ENCODE measurements at places on chromosomes 3 and 15. TPM values are rescaled to one million over a fixed set of nuclear protein-coding genes. Genes with fewer than 3 reads are reported as not detected.

MORC1 gene
- not detected for total RNA-seq

GOLGA6B gene
- 0.09 TPM for total RNA-seq

SEMA4B gene
- 160 TPM for total RNA-seq

GRAMD2A gene
- 0.13 TPM for total RNA-seq

SLC9C1 gene
- total RNA-seq, result not detected

RRP9 gene
- total RNA-seq, result 46.5 TPM

HHLA2 gene
- 0.08 TPM for total RNA-seq

ZNF639 gene
- 23.8 TPM for total RNA-seq

SUSD5 gene
- total RNA-seq, result 3.8 TPM

DGKG gene
- total RNA-seq, result 9.0 TPM

SLC38A3 gene
- total RNA-seq, result not detected

PTH1R gene
- total RNA-seq, result 0.28 TPM

PTX3 gene
- total RNA-seq, result 0.80 TPM

TUSC7 gene
- total RNA-seq, result not detected

CCDC39 gene
- total RNA-seq, result not detected

GOLGA8H gene
- total RNA-seq, result 2.7 TPM

GALNT15 gene
- total RNA-seq, result not detected

FRMD5 gene
- 3.9 TPM for total RNA-seq

SACM1L gene
- 19.8 TPM for total RNA-seq

BBX gene
- 15.6 TPM for total RNA-seq

COLQ gene
- total RNA-seq, result 0.44 TPM

SI gene
- not detected for total RNA-seq

GDPGP1 gene
- total RNA-seq, result 6.9 TPM

GOLGA6A gene
- not detected for total RNA-seq

NR2E3 gene
- 0.18 TPM for total RNA-seq

CCNB2 gene
- 107 TPM for total RNA-seq

NRROS gene
- total RNA-seq, result not detected

GRIP2 gene
- total RNA-seq, result 1.7 TPM

TTLL13 gene
- 0.16 TPM for total RNA-seq

CPB1 gene
- total RNA-seq, result not detected

RTP1 gene
- total RNA-seq, result not detected

CATSPER2 gene
- total RNA-seq, result 0.36 TPM

TMEM108 gene
- total RNA-seq, result not detected

PROK2 gene
- total RNA-seq, result not detected

PLCB2 gene
- total RNA-seq, result 1.3 TPM

CISH gene
- 0.48 TPM for total RNA-seq

TRANK1 gene
- 1.7 TPM for total RNA-seq

CCRL2 gene
- 0.15 TPM for total RNA-seq

RTP4 gene
- total RNA-seq, result not detected

UTS2B gene
- total RNA-seq, result not detected

POLQ gene
- total RNA-seq, result 7.5 TPM

MST1 gene
- 1.6 TPM for total RNA-seq

GABRR3 gene
- not detected for total RNA-seq

ROPN1B gene
- not detected for total RNA-seq

MUC13 gene
- 7.8 TPM for total RNA-seq

CYP11A1 gene
- total RNA-seq, result not detected

GOLGA8K gene
- total RNA-seq, result 0.38 TPM

FBXO40 gene
- not detected for total RNA-seq

ANKUB1 gene
- total RNA-seq, result not detected

ARHGEF3 gene
- 8.1 TPM for total RNA-seq

RPN1 gene
- total RNA-seq, result 170 TPM

ACP3 gene
- not detected for total RNA-seq

KNG1 gene
- not detected for total RNA-seq

STAB1 gene
- total RNA-seq, result not detected

ANKRD34C gene
- not detected for total RNA-seq
